ENCODE measurements at places on chromosomes 5 and 9.
A peak's percentile ranks its signal among the peaks of the same experiment; 100 is the strongest.

- no peak for DNase-seq
Observed at GRCh38 chr5:75651575-75652238, 40.5 kb downstream of the ANKDD1B start.

GRCh38 chr5:109753279-109753678 lies 63.6 kb downstream of the MAN2A1 start:
- DNase-seq: no peak

DNA sequence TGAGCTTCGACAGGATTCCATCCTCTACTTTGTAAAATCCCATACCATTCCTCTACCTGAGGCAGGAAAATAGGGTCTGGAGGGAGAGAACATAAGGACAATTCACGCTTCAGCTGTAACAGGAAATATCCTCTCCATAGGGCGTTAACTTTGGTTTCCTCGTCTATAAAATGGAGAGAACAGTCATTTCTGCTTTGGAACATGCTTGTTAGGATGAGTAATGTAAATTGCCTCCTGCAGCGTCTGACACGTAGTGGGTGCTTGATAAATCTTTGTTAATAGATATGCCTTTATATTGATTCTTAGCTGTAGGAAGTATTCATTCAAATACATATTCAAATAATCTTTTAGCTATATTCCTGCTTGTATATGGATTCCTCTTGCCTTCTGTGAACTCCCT lies 711 bp upstream of the SUB1 start:
- no peak for DNase-seq

DNA sequence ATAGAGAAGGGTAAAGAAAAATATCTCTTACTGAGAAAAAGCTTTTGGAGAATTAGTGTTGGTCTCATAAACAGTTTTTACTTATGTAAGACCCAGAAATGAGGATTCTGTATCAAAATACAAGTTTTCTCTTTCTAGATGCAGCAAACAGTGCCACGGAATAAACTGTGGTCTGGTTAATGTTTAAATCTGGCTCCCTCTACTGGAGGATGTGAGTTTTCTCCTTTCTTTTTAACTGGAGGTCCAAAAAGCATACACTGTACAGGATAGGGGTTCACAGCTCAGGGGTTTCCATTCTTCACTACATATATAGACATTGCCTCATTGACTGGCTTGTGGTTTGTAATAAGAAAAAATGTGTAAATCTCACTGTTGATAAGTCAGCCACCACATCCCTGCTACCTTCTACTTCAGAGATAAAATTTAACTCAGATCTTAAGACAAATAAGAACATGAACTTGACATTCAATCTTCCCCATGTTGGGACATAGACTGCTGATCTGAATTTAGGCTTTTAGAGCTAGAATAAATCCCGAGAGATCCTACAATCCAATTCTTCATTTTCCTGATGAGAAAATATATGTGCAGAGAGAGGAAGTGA lies 98.9 kb downstream of the CFAP95 start:
- DNase-seq: peak; percentile 78

- no peak for DNase-seq
Observed at GRCh38 chr5:140791089-140791488, 3.6 kb upstream of the PCDHA2 start.

DNA sequence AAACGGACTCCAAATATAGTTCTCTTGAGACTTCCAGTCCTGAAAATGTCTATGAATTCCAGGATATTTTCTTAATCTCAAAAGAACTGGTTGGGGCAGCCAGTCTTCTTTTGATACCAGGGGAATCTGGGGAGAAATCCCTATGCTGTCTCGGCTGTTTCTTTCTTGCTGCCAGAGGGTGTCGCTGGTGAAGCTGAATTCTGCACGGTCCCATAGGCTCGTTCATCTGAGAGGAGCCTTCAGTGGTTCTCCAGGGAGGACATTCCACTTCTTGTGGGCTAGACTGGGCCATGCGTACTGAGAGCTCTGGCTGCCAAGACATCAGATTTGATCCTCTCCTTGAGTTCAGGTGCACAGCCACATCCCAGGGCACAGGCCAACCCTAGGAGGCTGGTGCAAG lies 155.0 kb upstream of the CLINT1 start:
- no peak for DNase-seq

- no peak for DNase-seq
Observed at GRCh38 chr5:136075466-136075891, 46.7 kb downstream of the TGFBI start.

- DNase-seq: no peak
Observed at GRCh38 chr9:6134661-6135180, 80.9 kb upstream of the IL33 start.

- no peak for DNase-seq
Observed at GRCh38 chr5:83586874-83587776, 115.6 kb downstream of the VCAN start.

- no peak for DNase-seq
Observed at GRCh38 chr5:165304193-165304827, 1798.9 kb downstream of the MAT2B start.

GRCh38 chr9:112711050-112711689 lies 6.7 kb downstream of the INIP start:
- DNase-seq: no peak

DNA sequence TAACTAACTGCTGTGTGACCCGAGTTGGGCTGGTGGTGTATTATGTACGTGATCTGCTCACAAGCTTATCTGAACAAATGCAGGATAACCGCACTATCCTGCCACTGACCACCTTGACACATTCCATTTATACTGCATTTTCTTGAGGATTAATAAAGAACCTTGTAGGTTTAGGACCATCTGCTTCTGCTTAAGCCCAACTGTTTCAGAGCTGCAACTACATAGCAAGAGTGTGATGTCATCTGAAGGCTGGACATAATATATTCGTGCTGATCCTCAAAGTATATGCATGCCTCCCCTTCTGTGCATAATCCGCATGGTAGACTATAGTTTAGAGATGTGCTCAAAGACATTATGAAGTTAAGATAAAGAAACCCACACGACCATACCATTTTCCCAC lies 435.9 kb downstream of the BNC2 start:
- DNase-seq: no peak

- DNase-seq: no peak
Observed at GRCh38 chr5:160048131-160048530, 39.2 kb downstream of the TTC1 start.

- DNase-seq: peak; percentile 41
Observed at GRCh38 chr9:130461218-130461630, 16.5 kb downstream of the ASS1 start.

DNA sequence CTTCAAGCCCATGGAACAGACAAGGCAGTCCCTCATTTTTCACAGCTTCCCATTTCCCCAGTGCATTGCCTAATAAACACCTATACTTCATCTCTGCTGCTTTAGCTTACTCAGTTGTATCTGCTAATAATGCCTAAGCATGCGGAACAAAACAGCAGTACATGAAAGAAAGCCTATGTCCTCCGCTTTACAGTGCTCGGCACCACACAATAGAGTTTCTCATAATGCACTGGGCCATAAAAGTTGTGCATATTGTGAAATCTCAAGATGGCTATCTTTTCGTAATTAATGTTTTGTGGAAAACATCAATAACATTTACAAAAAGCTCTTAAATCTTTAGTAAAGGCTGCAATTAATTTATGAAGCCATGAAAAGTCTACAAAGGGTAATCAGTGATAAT lies 69.3 kb downstream of the DENND1A start:
- DNase-seq: no peak

DNA sequence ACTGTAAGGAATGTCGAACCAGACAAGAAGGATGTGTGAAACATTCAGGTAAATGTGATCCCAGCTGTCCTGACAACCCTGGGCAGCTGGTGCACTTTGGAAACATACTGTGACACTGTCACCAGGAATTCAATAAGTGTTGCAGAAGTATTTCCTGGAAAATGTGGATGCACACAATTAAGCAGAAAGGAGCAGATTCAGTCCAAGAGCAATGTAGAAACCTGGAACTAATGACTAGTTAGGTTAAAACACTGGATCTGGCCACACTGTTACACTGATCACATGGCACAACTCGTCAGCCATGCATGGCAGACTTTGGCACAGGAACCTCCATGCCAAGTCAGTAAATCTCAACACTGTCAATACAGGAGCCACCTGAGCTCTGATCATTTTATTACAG lies 109.0 kb downstream of the FAM174A start:
- no peak for DNase-seq

DNA sequence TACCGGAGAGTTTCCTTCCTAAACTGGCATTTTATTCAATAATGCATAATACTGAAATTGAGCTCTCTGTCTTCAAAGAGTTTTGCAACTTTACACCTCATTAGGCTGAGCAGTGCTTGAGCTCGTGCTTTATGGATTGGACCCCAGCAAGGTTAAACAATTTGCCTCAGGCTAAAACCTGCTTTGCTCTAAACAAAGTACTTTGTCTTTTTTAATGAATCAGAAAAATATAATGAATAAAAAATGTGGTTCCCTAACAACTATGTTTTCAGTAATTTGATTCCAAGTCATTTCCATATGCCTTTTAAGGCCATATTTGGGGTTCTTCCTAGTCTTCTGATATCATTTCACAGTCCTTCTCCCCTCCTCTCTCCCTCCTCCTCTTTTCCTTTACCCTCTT lies 20.0 kb downstream of the ZNF366 start:
- DNase-seq: no peak

DNA sequence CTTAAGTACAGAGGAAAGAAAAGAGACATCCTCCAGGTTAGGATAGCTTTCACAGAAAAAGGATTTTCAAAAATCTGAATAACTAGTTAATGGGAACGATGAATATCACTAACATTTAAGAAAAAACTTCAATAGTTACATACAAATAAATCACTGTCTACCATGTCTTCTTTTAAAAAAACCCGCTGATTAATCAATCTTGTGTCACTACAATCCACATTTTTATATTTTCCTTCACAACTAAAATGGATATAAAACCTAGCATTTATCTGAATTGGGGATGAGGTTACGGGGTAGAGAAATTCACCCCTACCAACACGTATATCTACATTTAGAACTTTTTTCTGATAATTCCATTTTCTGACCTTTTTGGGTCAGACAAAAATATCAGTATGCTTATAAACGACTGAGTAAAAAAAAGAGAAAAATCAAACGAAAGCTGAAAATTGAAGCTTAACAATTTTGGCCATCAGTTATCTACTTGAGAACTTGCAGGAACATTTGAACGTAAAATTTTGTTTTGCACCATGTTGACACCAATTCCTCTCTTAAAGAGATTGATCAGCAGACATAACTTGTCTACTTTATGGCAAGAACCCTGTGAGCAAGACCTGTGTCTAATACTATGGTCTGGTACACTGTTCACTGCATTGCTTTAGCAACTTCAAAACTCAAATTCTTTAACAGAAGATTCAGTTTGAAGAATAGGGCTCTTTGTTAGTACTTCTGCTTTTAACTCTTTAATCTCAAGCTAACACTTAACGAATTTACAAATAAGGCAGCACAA lies 4.8 kb downstream of the NR3C1 start:
- no peak for DNase-seq

- no peak for DNase-seq
Observed at GRCh38 chr5:21765406-21765805, 1087.7 kb downstream of the CDH12 start.

DNA sequence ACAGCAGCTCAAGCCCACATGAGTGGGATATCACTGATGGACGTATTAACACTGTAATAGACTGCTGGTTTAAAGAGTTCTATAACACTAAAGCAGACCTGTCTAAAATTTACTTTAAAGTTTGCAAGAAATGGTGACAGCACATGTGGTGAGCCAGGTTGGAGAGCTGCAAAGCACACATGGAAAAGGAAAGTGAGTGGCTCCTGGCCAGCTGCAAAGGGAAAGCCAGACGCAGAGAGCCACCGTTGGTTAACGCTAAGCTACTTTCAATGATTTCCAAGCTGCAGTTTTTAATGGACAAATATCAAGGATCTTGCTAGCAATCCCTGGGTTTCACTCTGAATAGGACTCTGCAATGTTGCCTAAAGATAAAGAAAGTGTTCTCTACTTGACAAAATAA lies 89.9 kb downstream of the CTNND2 start:
- DNase-seq: no peak

DNA sequence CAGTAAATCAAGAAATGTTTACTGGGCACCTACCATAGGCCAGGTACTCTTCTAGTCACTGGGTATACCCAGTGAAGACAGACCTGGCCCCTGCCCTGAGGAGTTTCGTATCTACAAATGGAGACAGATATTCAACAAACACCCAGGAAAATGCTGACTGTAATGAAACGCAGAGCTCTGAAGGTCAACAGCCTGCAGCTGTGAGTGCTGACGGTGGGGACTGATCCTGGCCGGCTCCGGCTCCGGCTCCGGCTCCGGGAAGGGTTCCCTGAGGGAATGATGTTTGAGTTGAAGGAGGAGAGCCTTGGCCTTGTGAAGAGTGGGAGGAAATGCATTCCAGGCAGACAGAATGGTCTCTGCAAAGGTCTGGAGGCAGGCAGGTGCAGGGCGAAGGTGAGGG lies 23.1 kb downstream of the FGFR4 start:
- DNase-seq: no peak

DNA sequence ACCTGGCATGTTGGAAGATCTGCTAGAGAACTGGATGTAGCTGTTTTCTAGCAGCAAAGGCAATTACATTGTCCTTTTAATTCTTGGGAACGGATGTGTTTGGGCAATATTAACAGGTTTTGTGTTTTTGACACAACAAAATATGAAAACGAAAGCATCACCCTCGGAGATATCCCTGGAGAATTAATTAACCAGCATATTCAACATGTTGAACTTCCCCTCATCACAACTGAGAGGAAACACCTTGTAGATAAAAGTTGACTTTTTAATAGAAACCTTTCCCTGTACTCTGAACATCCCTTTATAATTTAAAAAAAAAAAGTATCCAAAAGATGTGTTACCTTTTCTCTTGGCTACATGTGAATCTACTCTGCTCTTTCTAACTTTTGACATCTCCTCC lies 13.0 kb downstream of the SEMA6A start:
- DNase-seq: no peak

DNA sequence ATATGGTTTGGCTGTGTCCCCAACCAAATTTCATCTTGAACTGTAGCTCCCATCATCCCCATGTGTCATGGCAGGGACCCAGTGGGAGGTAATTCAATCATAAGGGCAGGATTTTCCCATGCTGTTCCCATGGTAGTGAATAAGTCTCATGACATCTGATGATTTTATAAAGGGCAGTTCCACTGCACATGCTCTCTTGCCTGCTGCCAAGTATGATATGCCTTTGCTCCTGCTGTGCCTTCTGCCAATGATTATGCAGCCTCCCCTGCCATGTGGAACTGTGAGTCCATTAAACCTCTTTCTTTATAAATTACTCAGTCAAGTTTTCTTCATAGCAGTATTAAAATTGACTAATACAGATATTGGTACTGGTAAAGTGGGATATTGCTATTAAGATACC lies 42.4 kb downstream of the MARCHF11 start:
- no peak for DNase-seq

GRCh38 chr5:139638090-139638735 lies 9.9 kb upstream of the CXXC5 start:
- peak; percentile 42 for DNase-seq

DNA sequence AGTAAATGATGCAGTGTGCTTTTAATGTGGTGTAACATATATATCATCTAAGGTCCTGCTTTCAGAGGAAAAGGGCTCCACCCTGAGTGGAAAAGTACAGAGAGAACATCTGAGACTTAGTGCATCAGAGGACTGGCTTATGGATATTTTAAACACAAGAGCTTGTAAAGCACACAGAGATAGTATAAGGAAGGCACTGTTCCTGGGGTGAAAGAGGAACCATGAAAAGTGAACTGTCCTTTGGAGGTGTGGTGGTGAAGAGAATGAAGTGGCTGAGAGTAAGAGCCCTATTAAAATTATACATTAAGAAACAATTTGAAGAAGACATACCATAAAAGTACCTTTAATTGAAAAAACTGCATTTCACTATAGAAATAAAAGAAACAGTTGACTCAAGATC lies 68.9 kb downstream of the CSF2 start:
- no peak for DNase-seq

GRCh38 chr9:98381311-98382103 lies 126.1 kb upstream of the TBC1D2 start:
- no peak for DNase-seq
